ENCODE measurements at places on chromosomes 2 and 18.
A peak's percentile ranks its signal among the peaks of the same experiment; 100 is the strongest.

DNA sequence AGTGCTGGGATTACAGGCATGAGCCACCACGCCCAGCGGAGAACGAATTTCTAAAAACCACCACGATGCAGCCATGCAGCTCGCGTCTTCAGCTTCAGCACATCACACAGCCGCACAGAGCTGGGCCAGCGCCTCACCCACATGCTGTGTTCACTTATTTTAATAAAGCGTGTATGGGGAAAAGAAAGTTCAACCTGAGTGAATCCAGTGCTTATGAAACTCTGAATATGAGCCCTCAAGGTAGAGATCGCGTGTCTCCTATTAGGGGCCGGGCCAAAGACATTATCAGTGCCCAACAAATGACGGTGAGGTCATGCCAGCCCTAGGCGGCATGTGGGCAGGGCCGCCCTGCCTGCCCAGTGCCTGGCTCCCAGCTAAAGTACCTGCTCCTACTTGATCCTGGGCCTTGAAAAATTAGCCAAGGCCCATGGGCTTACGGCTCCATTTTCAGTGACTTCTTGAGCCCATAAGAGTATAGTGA, 44.3 kb downstream of the SPRED2 start:
- no peak for DNase-seq

DNA sequence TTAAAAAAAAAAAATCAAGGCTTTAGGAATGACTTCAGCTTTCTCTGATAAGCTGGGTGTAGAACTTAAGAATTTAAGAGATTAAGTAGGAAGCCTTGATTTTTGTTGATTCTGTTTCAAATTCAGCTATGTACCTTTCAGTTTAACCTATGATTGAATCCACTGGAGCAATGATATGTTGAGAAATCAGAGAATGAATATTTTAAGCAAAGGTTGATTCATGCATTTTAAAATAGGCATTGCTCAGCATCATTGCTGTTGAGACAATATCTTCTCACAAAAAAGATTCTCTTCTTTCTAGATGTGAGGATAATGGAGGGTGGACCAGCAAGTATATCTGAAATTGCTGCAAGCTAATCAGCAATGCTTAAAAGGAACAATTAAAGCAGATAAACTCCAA, 109.8 kb downstream of the MAP3K20 start:
- DNase-seq, result no peak

DNA sequence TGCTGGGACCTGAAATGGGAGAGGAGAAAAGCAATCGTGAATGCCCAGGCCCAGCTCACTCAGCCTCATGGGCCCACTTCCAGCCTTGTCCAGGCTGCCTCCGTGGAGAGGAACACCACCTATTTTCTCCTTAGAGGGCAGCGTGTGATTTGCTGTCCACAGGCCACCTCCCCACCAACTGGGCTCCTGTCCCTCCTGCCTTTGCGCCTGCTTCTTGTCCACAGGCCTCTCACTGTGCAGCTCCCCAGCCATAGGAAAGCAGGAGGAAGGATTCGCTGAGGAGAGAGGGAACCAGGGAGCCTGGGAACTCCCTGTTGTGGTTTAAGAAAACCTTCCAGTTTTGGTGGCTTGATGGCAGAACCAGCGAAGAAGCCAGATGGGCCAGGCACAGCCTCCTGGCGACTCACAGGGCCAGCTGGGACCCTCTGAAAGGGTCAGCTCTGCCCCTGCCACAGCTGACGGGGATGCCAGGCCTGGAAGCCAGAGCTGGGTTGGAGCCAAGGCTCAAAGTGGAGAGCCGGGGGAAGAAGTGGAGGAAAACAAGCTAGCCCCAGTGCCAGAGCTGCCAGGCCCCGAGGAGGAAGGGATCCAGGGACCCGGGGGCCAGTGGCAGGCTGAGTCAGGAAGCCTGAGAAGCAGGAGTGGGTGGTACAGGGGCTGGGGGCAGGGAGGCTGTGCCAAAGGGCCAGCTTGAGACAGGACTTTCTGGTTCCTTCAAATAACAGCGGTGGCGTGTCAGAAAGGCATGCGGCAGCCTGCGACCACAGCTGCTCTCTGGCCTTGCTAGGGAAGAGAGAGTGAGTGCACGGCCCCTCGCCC, 9.9 kb downstream of the TMBIM1 start:
- peak; percentile 39 for DNase-seq

DNA sequence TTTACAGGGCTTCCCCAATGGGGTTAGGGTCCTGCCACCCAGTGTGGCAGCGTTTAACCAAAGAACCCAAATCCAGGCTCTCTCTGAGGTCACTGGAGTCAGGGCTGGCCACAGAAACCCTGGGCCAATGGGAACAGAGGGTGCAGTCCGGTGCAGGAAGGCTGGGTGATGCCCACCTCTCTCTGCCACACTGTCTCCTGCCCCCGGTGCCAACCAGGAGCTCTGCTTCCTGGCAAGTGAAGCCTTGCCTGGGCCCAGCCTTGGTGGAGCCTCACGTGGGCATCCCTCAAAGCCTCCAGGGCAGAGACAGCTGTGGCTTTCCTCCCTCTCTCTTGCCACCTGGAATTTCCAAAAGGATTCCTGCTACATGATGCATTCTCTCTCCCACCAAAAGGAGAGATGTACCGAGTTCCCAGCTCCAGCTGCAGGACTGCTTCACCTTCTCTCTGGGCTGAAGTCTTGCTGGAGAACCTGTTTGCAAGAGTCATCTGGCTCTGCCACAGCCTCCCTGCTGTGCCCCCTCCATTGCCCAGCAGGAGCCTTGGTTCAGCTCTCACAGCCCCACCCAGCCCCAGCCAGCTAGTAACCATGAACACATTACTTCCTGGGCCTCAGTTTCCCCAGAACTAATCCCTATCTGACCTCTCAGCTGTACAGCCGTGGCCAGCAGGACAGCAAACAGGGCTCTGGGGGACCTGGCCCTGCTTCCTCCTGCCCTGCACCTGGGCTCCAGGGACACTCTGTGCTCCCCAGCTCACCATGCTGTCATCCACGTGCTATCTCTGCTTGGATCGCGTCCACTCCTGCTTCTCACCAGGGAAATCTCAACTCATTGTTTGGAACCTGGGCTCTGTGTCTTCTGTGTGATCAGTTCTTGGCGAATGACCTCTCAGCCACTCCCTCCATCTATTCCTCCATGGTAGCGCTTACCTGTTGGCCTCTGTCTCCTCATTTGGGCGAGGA, 43.4 kb downstream of the KCNF1 start:
- no peak for DNase-seq

- peak; percentile 67 for DNase-seq
These were observed 88.4 kb downstream of the EHD3 start for GRCh38 chr2:31322371-31322770.

- no peak for DNase-seq
These were observed 568.3 kb downstream of the LRRTM4 start for GRCh38 chr2:76953733-76954347.

DNA sequence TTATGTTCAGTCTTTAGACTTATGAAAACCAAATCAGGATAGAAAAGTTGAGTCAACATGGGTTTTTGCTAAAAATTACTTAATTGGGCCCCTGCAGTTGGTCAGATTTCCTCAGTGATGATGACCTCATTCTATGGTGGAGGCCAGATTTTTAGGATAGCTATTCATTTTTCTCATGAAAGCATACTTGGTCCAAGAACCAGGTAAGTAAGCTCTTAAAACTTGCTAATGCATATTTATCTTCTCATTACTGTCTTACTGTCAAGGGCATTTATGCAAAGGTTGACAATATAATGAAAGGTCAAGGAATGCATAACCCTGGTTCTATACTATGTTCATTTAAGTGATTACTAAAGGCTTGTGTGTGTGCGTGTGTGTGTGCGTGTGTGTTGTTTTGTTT, 650.6 kb downstream of the SATB2 start:
- DNase-seq, result no peak

- peak; percentile 22 for DNase-seq
These were observed 794 bp upstream of the CHCHD5 start for GRCh38 chr2:112583497-112584133.

GRCh38 chr2:207501802-207502576, 27.8 kb upstream of the CREB1 start:
- no peak for DNase-seq

DNA sequence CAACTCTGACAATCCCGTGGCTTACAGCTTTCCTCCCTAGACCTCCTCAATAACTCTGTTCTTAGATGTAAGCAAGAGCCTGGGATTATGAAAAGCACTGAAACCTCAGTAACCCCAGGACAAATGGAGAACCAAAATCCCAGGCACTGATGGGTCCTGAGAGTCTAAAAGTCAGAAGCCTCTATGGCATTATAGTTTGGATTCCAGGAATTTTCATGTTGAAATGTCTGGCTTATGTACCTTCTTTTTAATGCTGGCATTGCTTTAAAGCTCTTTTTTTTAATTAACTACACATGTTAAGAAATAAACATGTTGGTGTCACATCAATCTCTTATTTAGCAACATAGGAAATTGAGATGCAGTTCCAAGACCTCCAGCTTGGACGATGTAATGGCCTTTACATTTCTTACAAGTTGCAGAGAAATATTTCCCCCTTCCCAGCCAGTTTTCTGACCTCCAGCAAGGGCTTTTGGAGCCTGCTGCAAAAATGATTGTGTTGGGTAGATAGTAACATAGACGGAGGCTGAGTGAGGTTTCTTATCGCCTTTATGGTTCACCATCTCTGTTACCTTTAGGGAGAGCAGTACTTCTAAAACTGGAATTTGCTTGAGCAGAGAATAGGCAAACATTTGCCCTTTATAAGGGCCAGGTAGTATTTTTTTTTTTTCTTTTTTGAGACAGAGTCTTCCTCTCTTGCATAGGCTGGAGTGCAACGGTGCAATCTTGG, 84.8 kb upstream of the RASGRP3 start:
- peak; percentile 96 for DNase-seq

- no peak for DNase-seq
These were observed 288.0 kb downstream of the TDRD15 start for GRCh38 chr2:21411741-21412140.

DNA sequence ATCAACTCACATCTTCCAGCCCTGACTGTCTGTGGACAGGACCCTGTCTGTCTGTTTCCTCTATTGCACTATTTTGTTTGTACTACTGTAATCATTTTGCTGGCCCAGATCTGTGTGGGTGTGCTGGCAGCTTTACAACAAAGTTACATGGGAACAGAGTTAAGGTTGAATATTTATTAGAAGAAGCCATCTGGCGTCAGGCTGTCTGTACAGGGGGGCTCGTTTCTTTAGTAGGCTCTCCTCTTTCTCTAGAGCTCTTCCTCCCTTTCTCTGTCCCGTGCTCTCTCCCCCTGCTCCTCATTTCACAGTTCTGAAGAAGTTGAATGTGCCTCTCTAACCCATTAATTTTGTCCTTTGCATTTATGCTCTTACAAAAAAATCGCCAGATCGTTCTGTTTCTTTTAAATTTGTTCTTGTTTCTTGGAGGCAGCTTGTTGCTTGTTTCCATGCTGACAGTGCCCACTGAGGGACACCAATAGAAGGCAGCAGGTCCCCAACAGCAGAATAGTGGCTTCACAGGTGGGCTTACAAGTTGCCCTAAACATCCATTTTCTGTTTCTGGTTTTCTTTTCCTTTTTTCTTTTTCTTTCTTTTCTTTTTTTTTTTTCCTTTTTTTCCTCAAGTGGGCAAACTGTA, 315.2 kb upstream of the ZEB2 start:
- DNase-seq, result peak; percentile 56

DNA sequence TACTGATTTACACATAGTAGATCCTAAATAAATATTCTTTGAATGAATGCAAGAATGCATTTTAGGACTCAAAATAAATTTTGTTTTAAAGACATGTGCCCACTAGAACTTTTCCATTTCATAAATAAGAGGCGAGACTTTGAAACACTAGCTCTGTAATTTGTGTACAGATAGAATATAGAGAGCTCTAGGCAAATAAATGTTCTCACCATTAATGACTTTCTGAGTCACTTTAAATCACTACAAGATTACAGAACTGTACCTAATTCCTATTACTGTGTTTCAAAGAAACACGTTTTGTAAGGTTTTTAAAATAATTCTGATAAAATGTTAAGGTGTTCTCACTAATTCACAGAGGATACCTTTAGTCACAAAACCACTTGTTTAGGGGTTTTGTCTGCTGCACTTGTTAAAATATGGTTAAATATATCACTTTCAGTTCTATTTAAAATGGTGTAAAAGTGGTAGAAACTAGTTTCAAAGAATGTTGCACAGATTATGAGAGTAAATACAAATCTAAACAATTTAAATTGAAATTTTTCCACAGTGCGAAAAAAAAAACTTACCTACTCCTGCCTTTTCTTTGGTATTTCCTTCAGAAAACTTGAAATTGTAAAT, 158.7 kb upstream of the ZC3H15 start:
- no peak for DNase-seq

DNA sequence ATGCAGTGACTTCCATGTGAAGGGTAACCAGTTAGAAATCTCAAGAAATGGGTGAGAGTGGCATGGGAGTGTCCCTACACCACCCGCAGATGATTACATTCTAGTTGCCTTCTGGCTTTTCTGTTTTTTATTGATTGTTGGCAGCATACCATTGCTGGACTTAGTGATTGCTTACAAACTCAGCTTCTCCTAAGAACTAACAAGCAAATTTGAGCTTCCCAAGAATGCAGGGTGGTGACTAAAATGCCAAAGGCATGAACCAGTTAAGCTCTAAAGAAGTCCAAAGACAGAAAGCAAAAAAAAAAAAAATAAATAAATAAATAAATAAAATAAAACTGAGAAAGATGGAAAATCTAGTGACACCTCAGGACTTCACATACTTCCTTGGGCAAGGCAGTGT, 245.5 kb upstream of the PARD3B start:
- DNase-seq, result no peak

GRCh38 chr2:39215545-39215944, 28.2 kb downstream of the CDKL4 start:
- no peak for DNase-seq

GRCh38 chr18:75211953-75212750, 1.6 kb downstream of the TSHZ1 start:
- peak; percentile 29 for DNase-seq

DNA sequence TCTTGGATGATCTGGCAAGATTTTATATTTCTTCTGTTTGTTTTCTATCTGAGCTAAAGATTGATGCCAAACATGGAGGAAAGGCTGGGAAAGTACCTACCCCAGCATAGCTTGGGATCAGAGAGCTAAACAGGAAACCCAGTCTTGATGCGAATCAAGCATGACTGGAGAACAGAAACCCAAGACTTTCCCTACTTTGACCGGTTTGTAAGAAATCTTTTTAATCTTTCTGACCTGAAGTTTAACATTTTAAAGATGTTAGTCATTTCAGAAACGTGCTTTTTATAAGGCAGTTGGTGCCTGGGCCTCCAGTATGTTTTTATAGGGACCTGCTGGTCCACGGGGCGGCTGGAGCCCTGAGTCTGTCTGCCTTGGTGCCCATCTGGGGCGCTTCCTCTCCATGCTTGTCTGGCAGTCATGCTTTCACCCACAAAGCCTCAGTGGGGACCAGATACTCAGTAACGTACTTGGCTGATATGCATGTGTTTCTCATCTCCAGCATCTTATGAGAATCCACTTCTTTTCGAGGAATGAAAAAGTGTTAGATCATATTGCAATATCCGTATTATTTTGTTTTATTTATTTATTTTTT, 266.5 kb downstream of the PTGR3 start:
- DNase-seq, result no peak

GRCh38 chr2:160726046-160726445, 232.4 kb upstream of the RBMS1 start:
- no peak for DNase-seq
